ENCODE measurements at places on chromosomes 7 and 10.
A peak's percentile ranks its signal among the peaks of the same experiment; 100 is the strongest.

GRCh38 chr7:75913437-75913836, 1.5 kb upstream of the POR start:
- DNase-seq = no peak

DNA sequence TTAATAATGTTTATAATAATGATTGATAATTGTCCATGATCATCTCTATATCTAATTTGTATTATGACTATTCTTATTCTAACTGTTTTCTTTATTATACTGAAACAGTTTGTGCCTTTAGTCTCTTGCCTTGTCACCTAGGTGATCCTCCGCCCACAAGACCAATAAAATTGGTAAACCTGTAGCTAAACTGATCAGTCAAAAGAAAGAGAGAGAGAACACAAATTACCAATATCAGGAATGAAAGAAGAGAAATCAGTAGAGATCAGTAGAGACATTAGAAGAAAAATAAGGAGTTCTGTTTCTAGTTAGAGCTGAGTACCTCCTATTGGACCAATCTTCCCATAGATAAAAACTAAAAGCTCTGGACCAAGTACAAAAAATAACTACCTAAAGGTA, 6.1 kb upstream of the COA1 start:
- no peak for DNase-seq

DNA sequence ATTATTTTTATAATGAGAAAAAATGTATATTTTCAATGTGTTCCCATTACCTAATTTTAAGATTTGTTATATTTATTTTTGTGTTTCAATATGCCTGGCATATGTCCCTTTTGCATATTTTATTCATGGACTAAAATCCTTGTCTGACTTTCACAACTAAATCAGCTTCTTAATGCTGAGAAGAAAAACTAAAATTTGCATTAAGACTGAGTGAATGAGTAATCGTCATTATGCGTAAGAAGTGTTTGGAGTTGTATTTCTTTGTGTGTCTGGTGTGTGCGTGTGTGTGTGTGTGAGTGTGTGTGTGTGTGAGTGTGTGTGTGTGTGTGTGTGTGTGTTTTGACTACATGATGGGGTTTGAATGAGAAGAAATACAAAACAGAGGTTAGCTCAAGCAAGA, 201.7 kb upstream of the SP8 start:
- no peak for DNase-seq

GRCh38 chr10:43703286-43703685, 54.6 kb upstream of the ZNF32 start:
- no peak for DNase-seq

DNA sequence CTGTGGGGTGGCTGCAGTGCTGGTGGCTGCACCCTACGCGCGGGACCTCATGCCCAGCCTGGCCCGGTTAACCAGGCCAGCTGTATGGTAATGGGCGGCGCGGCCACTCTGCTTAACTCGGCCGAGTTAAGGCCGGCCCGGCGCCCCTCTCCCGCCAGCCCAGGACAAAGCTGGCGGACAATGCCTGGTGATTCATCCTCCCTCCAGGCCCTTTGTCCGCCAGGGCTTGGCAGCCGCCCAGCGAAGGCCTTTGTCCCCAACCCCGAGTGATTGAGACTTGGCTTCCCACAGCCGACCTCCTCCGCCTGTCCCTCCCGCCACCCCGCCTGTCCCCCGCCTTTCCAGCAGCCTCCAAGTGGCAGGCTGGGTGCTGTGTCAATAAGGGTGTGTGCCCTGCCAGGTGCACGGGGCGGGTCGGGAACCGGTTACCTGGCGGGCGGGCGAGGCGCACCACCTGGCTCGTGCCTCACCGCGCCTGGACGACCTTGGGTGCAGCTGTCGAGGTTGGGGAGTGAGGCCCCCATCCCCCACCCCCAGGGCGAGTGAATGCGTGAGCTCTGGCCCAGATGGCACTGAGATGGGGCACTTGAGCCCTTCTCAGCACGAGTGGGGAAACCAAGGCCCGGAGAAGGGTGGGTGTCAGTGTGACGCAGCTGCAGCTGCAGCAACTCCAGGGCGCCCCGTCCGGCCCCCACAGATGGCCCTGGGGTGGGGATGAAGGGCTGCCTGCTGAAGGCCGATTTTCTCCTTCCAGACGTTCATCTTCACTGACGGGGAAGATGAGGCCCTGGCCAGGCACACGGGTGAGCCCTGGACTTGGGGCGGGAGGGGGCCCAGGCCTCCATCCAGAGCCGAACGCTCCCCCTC, 4.6 kb downstream of the LFNG start:
- DNase-seq = peak; percentile 85

- DNase-seq = no peak
Measured at GRCh38 chr7:16615228-16615627, 30.3 kb downstream of the ANKMY2 start.

DNA sequence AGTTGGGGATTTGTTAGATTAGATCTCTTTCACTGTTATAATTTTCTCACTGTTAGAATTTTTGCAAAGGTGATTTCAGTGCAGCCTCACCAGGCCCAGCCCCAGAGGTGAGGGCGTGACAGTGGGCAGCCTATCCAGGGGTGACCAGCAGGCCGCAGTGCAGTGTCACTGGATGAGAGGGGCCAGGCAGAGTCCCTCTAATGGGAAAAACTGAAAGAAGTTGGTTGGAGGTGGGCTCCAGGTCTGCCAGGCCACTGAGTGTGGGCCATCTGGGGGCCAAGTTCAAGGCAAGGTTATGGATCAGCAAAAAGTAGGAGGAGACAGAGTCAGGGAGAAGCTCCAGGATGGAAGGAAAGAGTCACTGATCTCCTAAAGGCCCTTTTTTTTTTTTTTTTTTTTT, 90.5 kb upstream of the SDK1 start:
- no peak for DNase-seq

- no peak for DNase-seq
Measured at GRCh38 chr10:73750819-73751218, 6.6 kb downstream of the SEC24C start.

DNA sequence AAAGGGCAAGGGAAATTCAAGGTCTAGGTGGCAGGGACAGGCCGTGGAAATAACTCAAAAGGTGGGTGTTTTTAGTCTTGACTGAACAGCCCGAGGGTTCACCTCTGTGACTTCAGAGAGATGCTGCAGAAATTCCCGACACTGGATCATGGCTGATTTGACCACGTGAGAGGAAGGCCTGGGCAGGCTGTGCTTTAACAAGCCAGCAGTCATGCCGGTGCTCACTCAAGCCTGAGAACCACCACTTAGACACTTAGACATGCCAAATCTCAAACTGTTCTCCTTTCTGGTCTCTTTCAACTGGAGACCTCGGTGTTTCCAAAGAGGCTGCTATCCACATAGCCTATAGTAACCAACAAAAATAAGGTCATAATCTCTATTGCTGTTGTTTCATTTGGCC, 15.4 kb downstream of the TECTB start:
- DNase-seq = no peak

DNA sequence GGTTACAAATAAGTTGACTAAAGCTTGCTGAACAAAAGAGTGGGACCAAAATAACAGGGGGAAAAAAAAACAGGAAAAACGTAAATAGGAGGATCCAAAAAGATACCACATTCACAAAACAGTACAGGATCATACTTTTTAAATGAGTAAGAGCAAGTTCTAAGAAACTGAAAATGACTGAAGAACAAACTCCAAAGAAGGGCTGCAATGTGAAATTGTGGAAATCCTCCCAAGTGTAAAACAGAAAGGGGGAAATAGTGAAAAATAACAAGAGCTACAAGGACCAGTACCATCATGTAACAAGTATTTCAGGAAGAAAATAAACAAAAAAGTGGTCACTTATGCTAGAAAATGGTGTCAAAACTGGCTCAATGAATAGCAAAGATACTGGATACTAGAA, 46.3 kb downstream of the PDSS1 start:
- DNase-seq = no peak

DNA sequence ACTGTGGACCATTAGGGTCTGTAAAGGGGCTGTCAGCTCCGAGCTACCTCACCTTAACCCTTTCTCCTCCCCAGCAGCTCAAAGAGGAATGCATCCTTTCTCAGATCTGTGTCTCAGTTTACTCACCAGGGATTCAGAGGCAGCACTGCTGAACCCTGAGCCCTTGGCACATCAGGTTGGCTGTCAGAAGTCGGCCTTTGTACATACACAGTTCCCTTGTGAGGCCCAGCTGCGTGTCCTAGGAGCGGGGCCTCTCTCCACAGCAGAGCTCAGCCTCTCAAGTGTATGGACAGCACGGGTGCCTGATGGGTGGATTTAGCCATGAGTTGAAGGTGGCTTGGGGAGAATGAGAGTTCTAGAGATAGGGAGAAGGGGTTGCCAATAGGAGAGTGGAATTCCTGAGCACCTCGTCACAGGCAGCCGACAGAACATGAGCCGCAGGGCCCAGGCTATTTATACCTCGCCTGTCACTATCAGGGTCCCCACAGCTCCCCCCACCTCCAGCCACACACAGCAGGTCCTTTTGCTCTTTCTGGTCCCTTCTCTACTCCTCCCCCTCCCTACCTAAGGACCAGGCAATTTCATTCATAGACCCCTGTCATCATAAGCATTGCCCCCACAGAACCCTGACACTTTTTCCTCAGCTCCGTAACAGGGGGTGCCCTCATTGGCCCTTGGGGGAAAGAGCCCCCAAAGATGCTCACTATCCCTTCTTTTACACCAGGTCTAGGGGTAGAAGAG, 2.1 kb upstream of the FLNC start:
- peak; percentile 28 for DNase-seq

- DNase-seq = peak; percentile 69
Measured at GRCh38 chr10:35795131-35795824, 153.2 kb upstream of the FZD8 start.
